ENCODE measurements at places on chromosomes 2 and 18.

DNA sequence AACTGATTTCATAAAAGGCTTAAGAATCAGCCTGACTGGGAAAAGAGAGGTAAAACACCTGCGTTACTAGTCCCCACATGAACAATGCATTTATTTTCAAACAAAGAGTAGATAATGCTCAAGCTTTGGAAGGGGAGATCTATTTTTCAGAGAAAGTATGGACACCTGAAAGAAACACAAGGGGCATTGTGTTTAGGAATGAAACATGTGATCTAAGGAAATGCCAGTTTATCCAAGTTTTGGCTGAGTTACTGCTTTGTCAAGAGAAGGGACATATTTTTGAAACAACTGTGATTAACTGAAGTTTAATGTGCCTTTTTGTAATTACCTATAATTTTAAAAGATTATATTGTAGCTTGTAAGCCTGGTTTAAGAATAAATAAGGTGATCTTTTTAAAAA is 49.3 kb upstream of the RBBP8 start:
- no peak overlapping the region for H3K4me3 ChIP-seq
- peaks cover 4% of the 10 kb centered on the region for H3K36me3 ChIP-seq
- no peaks in the 10 kb centered on the region for H3K27me3 ChIP-seq
- H3K27ac ChIP-seq = no peak overlapping the region

GRCh38 chr2:90069290-90069894 is 1377.9 kb downstream of the RPIA start:
- H3K27ac ChIP-seq = no peak overlapping the region
- no peaks in the 10 kb centered on the region for H3K4me1 ChIP-seq
- peaks cover 4% of the 10 kb centered on the region for H3K27me3 ChIP-seq
- H3K4me3 ChIP-seq = no peak overlapping the region
- H3K36me3 ChIP-seq = no peaks in the 10 kb centered on the region
- DNase-seq = peak; percentile 86

GRCh38 chr18:10386956-10387355 is 67.5 kb upstream of the APCDD1 start:
- no peak for DNase-seq
- no peaks in the 10 kb centered on the region for H3K27me3 ChIP-seq
- no peak overlapping the region for H3K27ac ChIP-seq

DNA sequence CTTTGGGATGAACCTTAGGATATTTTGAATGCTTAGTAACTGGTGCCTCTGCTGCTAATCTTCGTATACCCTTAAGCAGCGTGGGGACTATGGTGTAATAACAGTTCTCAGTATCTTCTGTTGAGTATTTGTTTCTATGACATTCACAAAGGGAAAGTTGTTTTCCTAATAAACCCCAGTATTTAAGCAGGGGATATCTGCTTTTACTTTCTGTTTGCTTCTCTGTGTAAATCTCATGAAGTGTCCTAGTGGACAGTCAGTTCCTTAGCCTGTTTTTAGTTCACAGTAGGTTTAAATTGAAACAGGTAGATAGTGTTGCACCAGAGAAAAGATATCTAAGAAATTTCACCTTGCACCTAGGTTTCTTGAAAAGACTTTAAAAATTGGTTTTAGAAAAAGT is 14.9 kb downstream of the KIAA1328 start:
- no peak for DNase-seq
- no peak overlapping the region for H3K4me3 ChIP-seq
- H3K27ac ChIP-seq = no peak overlapping the region
- H3K4me1 ChIP-seq = no peaks in the 10 kb centered on the region

DNA sequence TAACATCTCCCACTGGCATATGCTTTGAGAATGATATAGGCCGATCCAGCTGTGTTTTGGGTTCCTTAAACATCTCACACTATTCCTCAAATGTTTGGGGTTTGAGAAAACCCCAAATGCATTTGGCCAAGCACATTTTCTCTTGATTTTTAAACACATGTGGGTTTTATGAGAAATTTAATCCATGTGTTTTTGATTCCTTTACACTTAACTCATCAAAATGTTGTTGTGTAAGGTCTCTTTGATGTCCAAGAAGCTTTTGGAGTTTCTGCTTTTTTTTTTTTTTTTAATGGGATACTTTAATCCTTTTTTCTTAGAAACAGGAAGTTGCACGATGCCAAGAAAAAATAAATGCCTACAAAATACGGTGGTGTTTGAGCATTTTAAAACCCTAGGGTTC is 339.8 kb upstream of the TCF4 start:
- H3K36me3 ChIP-seq = no peaks in the 10 kb centered on the region
- H3K4me3 ChIP-seq = no peak overlapping the region
- no peaks in the 10 kb centered on the region for H3K4me1 ChIP-seq
- no peak for DNase-seq

DNA sequence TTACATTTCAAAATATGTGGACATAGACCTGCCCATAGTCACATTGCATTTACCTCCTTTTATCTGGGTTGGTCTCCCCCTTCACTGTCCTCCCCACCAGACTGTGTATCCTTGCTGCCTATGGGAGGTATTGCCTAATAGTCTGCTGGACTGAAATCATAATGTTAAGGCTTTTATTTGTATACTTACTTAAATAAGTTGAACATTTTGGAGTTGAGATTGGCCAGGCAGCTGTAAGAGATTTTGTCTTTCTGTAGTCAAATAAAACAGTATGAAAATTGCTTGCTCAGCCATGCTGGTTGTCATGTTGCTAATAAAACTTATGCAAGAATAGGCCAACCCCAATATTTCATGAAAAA is 280.9 kb downstream of the PTPRM start:
- H3K27me3 ChIP-seq = peaks cover 3% of the 10 kb centered on the region
- no peak for DNase-seq
- peaks cover 23% of the 10 kb centered on the region for H3K36me3 ChIP-seq
- no peak overlapping the region for H3K4me3 ChIP-seq
- no peak overlapping the region for H3K27ac ChIP-seq

DNA sequence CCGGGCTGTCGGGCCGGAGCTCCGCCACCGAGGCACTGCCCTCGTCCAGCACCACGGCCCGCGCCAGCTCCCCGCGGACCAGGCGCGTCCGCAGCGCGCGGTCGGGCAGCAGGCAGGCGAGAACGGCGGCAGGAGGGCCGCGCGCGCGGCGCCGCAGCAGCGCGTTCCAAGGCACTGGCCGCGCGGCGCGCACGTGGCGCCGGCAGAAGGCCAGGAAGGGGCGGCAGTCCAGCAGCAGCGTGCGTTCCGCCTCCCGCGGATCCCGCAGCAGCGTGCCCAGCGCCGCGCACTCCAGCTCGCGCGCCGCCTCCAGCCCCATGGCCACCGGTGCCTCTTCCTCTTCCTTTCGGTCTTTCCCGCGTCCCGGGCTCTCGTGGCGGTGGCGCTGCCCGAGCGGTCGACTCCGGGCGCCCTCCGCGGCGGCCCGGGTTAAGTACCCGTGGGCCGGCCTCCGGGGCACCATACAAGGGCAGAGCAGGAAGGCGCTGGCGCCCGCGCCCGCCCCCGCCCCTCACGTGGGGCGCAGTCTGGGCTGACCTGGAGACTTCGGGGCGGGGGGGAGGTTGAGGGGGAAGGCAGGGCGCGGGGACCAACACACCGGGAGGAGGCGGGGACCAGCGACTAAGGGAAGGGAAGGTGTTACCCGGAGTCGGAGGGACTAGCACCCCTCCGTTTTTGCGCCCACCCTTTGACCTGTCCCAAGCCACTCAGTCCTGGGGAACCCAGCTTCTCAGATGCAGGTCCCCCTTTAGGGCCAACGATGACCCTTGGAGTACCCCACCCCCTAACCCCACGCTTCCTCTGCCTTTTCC is at the start of gene DUSP2:
TSS of gene DUSP2 (minus strand) at position 405 of the 812 bp plus-strand sequence. CDS start at position 319, 86 bp downstream.
- peaks cover 9% of the 10 kb centered on the region for H3K27me3 ChIP-seq
- peak within 1 kb of the TSS; percentile 72 for H3K4me3 ChIP-seq
- DNase-seq = peak; percentile 53
- H3K36me3 ChIP-seq = no peaks in the 10 kb centered on the region
- H3K27ac ChIP-seq = no peak within 1 kb of the TSS
- H3K4me1 ChIP-seq = peaks cover 11% of the 10 kb centered on the region

DNA sequence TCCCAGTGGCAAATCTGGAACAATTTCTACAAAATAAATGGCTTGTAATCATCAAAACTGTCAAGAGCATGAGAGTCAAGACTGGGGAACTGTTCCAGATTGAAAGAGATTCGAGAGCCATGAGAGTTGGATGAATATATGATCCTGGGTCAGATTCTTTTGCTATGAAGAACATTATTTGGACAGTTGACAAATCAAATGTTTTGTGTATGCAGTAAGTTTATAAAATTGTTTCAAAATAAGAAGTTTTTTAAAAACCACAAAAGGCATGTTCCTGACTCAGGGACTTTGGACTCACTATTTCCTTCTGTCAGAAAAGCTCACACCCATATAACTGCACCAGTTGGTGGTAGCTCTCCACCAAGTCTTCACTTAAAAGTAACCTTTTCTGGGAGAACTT is 38.5 kb downstream of the ROCK2 start:
- no peak overlapping the region for H3K4me3 ChIP-seq
- H3K36me3 ChIP-seq = no peaks in the 10 kb centered on the region
- peaks cover 3% of the 10 kb centered on the region for H3K27me3 ChIP-seq
- no peak for DNase-seq

DNA sequence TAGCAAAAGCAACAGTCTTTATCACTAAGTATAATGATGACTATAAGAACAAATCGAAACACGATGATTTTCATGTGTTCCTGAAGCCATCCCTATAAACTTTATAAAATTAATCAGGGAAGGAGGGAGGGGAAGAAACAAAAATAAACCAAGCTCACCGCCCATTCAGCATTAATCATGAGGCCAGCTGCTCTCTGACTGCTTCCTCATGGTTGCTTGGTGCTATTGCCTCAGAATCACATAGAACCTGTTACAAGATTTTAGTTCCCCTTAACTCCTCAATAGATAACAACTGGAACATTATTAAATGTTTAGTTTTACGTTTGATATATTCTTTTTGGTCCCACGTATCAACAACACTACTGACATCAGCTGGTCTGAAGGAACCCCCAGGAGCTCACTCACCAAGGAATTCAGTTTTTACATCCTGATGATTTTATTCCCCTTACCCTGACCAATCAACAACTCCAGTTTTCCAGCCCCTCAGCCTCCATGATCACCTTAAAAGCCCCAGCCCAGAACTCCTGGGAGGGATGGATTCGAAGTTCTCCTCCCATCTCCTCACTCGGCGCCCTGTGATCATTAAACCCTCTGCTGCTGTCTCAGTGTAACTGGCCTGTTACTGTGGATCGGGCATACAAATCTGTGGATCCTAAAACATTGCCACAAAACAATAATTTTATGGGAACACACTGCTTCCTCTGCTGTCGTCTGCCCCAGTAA is 10.6 kb upstream of the HNRNPLL start:
- H3K4me1 ChIP-seq = peaks cover 5% of the 10 kb centered on the region
- no peaks in the 10 kb centered on the region for H3K27me3 ChIP-seq
- DNase-seq = no peak
- no peaks in the 10 kb centered on the region for H3K36me3 ChIP-seq
- no peak overlapping the region for H3K27ac ChIP-seq

DNA sequence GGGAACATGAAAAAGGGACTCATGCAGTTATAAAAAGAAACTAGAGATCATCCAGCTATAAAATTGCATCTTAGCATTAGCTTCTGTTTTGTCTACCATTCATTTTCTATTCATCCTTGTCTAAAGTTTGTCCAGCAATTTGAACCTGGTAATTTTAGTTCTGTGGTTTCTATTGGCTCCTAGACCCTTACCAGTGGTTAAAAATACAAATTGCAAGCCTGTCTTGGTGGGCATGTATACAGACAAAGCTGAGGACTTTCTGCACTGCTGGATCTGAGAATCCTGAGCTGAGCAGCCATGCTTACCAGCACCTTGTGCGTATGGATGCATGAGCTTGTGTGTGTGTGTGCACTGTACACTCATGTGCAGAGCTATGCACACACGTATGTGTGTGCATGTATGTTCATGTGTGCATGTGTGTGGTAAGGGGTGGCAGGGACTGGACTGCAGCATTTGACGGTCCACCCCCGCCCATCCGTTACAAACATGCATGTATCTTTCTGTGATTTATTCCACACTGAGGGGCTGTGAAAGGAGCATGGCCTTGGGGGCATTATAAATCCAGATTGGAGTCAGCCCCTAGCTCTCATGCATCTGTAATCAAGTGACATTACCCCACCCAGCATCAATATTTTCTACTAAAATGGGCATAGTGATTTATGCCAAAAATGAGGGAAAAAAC is 144.7 kb downstream of the FAM210A start:
- H3K4me1 ChIP-seq = no peaks in the 10 kb centered on the region
- no peak overlapping the region for H3K4me3 ChIP-seq
- DNase-seq = no peak
- H3K27me3 ChIP-seq = no peaks in the 10 kb centered on the region

GRCh38 chr2:46297546-46298271 is 502 bp downstream of the EPAS1 start:
- peak; percentile 50 for DNase-seq
- no peaks in the 10 kb centered on the region for H3K36me3 ChIP-seq
- H3K27me3 ChIP-seq = peaks cover 35% of the 10 kb centered on the region
- H3K4me3 ChIP-seq = peak overlapping the region; percentile 86
- no peak overlapping the region for H3K27ac ChIP-seq

GRCh38 chr2:46520130-46520711 is 40.9 kb downstream of the TMEM247 start:
- no peaks in the 10 kb centered on the region for H3K27me3 ChIP-seq
- no peak overlapping the region for H3K27ac ChIP-seq
- H3K4me1 ChIP-seq = peaks cover 3% of the 10 kb centered on the region
- H3K36me3 ChIP-seq = peaks cover 27% of the 10 kb centered on the region

GRCh38 chr2:95275601-95276243 is 1.5 kb downstream of the PROM2 start:
- peaks cover 7% of the 10 kb centered on the region for H3K4me1 ChIP-seq
- peak; percentile 11 for DNase-seq
- H3K27ac ChIP-seq = no peak overlapping the region
- H3K27me3 ChIP-seq = peaks cover 4% of the 10 kb centered on the region
- H3K36me3 ChIP-seq = no peaks in the 10 kb centered on the region
- no peak overlapping the region for H3K4me3 ChIP-seq

- H3K27me3 ChIP-seq = no peaks in the 10 kb centered on the region
- H3K4me3 ChIP-seq = no peak overlapping the region
- no peaks in the 10 kb centered on the region for H3K4me1 ChIP-seq
- DNase-seq = no peak
- peaks cover 40% of the 10 kb centered on the region for H3K36me3 ChIP-seq
- no peak overlapping the region for H3K27ac ChIP-seq
Measured at GRCh38 chr2:161146209-161146775, 13.9 kb upstream of the TANK start.

GRCh38 chr2:133293544-133294353 is 274.5 kb downstream of the NCKAP5 start:
- no peak for DNase-seq
- no peaks in the 10 kb centered on the region for H3K27me3 ChIP-seq
- H3K4me3 ChIP-seq = no peak overlapping the region
- H3K4me1 ChIP-seq = peaks cover 4% of the 10 kb centered on the region

DNA sequence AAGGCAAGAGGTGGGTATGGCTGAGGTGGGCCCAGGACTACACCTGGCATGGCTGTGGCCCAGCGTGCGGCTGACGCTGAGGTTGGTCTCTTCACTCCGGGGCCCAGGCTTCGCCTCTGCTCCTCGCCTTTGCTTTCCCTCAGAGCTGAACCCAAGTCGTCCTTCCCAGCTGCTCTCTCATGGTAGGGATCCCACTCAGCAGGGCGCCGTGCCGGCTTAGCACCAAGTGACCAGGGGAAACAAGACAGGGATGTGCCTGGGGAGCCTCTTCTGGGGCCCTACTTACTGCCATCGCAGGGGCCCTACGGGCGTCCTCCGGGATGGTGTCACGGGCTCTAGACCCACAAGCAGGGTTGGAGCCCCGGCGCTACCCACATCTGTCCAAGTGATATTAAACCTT is 138.1 kb upstream of the ALKAL2 start:
- no peaks in the 10 kb centered on the region for H3K36me3 ChIP-seq
- H3K4me1 ChIP-seq = no peaks in the 10 kb centered on the region
- DNase-seq = no peak
- no peak overlapping the region for H3K27ac ChIP-seq
- no peak overlapping the region for H3K4me3 ChIP-seq
- peaks cover 5% of the 10 kb centered on the region for H3K27me3 ChIP-seq
